ENCODE measurements at places on chromosomes 13 and 19. TPM values are rescaled to one million over a fixed set of nuclear protein-coding genes. Genes with fewer than 3 reads are reported as not detected.

SEMA6B gene
- polyA plus RNA-seq: 1.7 TPM

KIRREL2 gene
- polyA plus RNA-seq: 10.4 TPM

ZNF100 gene
- polyA plus RNA-seq: 17.8 TPM

CBLC gene
- 3.9 TPM for polyA plus RNA-seq

RFPL4A gene
- polyA plus RNA-seq: not detected

IRGC gene
- not detected for polyA plus RNA-seq

FBN3 gene
- 31.6 TPM for polyA plus RNA-seq

OR7A17 gene
- not detected for polyA plus RNA-seq

ZNF865 gene
- 5.1 TPM for polyA plus RNA-seq

OR4F17 gene
- not detected for polyA plus RNA-seq

C19orf18 gene
- 1.6 TPM for polyA plus RNA-seq

PCSK4 gene
- polyA plus RNA-seq: 4.4 TPM

C1QTNF9 gene
- 0.85 TPM for polyA plus RNA-seq

SIGLEC10 gene
- polyA plus RNA-seq: 1.0 TPM

LILRB3 gene
- 0.74 TPM for polyA plus RNA-seq

COL4A2 gene
- polyA plus RNA-seq: 398 TPM

DCT gene
- polyA plus RNA-seq: 0.44 TPM

NLRP9 gene
- not detected for polyA plus RNA-seq
